Stimulated activated CD4-positive, alpha-beta T cell treated with anti-CD3 and anti-CD28 coated beads, Interleukin-12 subunit alpha, Interleukin-12 subunit beta, amount 100 ng/mL, for 24 hours (primary cell): ENCODE measurements at places on chromosomes 16 and 17.

GRCh38 chr16:22358000-22358399, 16.4 kb downstream of the CDR2 start:
- DNase-seq = no peak

DNA sequence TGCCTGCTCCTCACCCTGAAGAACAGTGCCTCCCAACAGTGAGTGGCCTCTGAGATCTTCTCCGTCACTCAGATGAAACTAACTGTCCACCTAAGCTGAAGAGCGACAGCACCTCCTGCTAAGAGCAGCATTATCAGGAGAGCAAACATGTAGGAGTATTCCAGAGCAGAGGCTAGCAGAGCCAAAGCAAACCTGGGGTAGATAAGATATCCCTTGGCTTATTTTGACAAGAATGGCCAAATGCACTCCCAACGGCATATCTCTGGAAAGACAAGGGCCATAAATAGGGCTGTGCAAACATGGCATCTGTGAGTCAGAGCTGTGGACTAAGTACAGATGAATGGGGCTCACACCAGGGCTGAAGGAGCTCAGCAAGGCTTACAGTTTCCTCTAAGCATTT, 96.3 kb downstream of the NDEL1 start:
- DNase-seq = no peak

DNA sequence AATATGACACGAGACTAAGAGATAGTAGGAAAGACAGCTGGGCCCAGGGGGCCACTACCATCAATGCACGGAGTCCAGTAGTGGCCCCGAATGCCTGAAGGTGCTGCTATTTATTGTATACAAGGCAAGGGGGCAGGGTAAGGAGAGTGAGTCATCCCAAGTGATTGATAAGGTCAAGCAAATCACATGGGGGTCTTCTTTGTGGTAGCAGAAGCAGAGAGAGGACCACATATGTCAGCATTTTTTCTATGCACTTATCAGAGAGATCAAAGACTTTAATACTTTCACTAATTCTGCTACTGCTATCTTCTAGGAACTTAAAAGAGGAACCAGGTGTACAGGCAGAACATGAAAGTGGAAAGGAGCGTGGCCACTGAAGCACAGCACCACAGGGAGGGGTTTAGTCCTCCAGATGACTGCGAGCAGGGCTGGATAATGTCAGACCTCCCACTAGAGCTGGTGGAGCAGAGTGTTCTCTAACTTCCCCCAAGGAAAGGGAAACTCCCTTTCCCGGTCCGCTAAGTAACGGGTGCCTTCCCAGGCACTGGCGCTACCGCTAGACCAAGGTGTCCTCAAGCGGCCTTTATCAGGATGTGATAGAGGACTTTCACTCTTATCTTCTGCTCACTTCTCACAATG, 26.4 kb upstream of the ARL4D start:
- DNase-seq = no peak

DNA sequence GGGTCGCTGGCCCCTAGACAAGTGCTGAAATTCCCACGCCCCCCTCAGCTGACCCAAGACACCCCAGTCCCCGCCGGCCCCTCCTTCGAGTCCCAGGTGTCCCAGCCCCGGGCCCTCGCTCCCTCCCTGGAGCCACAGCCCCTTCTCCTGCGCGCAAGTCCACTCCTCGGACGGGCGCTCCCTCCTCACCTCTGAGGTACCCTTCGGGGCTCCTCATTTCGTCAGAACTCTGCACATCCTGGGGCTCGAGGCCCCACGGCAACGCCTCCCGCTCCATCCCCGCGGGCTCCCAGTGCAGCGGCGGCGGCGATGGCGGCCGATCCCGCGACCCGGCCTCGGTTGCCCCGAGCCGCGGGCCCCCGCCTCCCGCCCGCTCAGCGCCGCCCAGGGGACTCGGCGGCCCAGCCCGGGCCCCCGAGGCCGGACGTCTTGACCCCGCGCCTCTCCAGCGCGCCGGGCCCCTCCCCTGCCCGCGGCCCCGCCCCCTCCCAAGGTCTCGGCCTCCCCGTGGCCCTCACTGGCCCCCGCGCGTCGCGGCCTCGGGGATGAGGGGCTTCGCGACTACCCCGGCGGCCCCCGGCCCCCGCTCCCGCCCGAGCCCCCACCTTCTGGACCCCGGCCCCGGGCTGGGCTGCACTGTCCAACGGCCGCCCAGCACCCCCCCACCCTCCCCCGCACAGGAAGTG, at the start of gene ZNF768:
ZNF768 (minus strand) TSS at position 430 of the 686 bp plus-strand sequence; CDS start at position 277, 153 bp downstream.
- DNase-seq = no peak

- DNase-seq = no peak
Measured at GRCh38 chr17:17182598-17183136, 23.5 kb downstream of the PLD6 start.

DNA sequence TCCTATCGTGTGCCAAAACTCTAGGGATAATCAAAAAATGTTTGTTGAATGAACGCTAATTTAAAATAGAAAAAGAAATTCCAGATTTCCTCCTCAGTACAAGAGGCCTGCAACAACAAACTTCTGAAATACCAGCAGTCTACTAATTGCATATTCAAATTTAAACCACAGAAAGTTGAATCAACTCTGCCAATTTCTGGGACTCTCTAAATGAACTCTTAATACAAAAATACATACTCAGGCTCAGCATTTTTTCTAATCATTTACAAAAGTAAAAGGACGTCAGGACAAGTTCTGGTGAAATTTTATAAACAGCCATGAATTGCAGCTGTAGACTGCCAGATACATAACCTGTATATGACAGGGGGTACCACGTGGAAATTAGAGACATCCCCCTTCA, 49.0 kb downstream of the KANSL1 start:
- no peak for DNase-seq

DNA sequence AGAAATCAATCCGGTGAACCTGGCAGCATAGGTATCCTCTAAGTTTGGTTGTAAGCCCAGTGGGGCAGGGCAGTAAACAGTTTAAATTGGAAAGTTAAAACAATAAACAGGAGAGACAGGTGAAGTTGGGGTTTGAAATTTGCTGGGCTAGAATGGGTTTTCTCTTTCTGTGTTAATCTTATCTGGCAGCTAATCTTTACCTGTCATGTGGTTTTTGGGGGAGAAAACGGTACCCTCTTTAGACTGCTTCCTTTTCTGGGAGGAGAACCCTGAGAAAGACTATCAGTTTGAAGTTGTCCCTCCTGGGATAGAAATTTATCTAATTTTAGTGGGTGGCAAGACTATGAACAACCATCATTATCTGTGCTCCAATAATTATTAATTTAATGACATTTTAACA, 24.0 kb downstream of the CDH13 start:
- no peak for DNase-seq

GRCh38 chr17:78715000-78715771, 66.9 kb downstream of the CYTH1 start:
- no peak for DNase-seq

- DNase-seq = no peak
Measured at GRCh38 chr16:63720848-63721247, 1401.0 kb downstream of the CDH11 start.

GRCh38 chr16:83995754-83996153, 27.7 kb downstream of the NECAB2 start:
- no peak for DNase-seq
